ENCODE measurements at places on chromosomes 1 and 21.
A peak's percentile ranks its signal among the peaks of the same experiment; 100 is the strongest.

DNA sequence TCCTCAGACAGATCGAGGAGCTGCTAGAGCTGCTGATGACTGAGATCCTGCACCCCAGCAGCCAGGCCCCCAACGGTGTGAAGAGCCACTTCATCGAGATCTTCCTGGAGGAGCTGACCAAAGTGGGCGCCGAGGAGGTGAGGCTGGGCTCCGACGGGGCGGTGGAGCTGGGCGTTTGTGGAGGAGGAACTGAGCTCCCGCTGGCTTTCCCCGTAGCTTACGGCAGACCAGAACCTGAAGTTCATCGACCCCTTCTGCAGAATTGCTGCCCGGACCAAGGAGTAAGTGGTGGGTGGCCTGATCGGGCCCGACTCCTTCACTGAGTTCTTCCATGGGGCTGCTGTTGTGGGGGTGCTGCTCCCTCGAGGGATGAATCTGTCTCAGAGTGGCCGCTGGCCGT is 8.0 kb downstream of the RRP1 start:
- DNase-seq, result no peak

- no peak for DNase-seq
Observed at GRCh38 chr1:5904551-5904950, 87.7 kb downstream of the NPHP4 start.

- no peak for DNase-seq
Observed at GRCh38 chr1:208990456-208990855, 593.1 kb upstream of the CAMK1G start.

GRCh38 chr1:50977575-50978143 is 7.6 kb downstream of the CDKN2C start:
- no peak for DNase-seq

DNA sequence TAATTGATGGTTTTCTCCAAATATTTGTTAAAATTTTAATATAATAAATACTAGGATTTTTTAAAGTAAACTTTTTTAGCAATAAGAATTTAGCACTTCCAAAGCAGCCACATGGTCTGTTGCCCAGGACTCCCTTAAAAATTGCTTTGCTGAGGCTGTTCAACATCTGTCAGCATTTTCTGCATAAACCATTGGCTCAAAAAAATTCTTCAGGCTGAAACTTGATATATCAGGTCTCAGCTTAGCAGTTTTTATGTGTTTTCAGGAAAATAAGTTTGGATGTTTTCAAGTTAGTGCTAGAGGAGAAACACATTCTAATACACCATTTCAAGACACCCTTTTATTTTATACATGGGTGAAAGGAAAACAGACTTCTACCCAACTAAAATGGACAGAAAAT is 69.1 kb upstream of the C1orf105 start:
- DNase-seq, result no peak

- DNase-seq, result no peak
Observed at GRCh38 chr1:243394066-243394465, 138.2 kb downstream of the SDCCAG8 start.

- DNase-seq, result no peak
Observed at GRCh38 chr1:114167226-114167625, 13.6 kb upstream of the SYT6 start.

DNA sequence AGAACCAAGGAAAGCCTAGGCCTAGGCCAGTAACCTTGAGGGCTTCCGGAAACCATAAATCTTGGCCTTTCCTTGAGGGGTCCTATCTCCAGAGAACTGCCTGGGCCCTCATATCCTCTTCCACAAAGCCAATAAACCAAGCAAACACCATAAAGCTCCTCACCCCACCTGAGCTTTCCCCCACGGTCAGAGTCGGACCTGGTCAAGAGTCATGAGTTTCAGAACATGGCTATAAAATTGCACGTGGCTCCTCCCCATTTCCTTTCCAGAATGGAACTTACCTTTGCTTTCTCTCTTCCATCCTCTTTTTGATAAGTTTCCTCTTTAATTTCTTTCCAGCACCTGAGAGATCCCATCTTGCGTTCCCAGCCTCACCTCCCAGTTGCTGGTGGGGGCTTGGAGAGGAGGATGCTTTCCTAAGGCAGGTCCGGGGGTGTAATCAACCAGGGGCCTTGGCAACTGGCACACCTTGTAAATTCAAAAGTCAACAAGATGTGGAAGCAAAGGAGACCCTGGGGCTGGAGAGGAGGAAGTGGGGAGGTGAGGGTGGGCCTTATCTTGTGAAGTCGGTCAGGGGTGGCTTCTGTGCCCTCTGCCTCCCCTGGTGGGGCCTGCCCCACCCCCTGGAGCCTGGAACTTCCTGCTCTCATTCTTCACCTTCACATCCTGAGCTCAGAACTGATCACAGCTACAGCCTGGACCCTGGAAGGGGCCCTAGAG is 259.9 kb downstream of the FOXD2 start:
- no peak for DNase-seq

DNA sequence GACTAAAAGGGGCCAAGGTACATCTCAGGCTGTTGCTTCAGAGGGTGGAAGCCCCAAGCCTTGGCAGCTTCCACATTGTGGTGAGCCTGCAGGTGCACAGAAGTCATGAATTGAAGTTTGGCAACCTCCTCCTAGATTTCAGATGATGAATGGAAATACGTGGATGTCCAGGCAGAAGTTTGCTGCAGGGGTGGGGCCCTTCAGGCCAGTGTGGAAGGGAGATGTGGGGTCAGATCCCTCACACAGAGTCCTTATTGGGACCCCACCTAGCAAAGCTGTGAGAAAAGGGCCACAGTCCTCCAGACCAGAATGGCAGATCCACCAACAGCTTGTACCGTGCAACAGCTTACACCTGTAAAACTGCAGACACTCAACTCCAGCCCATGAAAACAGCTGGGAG is 67.4 kb upstream of the PTGS2 start:
- DNase-seq, result no peak

DNA sequence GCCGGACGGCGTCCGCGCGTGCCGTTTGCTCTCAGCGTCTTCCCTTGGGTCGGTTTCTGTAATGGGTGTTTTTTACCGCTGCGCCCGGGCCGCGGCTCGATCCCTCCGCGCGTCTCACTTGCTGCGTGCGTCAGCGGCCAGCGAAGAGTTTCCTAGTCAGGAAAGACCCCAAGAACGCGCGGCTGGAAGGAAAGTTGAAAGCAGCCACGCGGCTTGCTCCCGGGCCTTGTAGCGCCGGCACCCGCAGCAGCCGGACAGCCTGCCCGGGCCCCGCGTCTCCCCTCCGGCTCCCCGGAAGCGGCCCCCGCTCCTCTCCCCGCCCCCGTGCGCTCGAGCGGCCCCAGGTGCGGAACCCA is 159.8 kb downstream of the RUNX1 start:
- DNase-seq, result peak; percentile 51

DNA sequence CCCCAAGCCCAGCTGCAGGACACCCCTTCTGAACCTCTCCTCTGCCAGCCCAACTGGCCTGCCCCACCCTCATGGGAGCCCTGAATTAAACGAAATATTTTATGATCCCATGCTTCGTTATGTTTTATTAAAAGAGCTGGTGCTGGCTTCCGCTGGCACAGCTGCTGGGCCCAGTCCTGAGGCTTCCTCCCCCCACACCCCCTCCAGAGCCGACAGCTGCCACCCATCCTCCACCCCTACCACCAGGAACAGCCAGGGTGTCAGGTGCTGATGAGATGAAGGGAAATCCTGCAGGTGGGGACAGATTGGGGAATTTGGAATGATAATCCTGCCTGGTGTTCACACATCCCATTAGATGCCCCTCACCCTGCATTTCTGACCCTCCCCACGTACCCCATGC is 19.0 kb downstream of the IGSF21 start:
- DNase-seq, result no peak

DNA sequence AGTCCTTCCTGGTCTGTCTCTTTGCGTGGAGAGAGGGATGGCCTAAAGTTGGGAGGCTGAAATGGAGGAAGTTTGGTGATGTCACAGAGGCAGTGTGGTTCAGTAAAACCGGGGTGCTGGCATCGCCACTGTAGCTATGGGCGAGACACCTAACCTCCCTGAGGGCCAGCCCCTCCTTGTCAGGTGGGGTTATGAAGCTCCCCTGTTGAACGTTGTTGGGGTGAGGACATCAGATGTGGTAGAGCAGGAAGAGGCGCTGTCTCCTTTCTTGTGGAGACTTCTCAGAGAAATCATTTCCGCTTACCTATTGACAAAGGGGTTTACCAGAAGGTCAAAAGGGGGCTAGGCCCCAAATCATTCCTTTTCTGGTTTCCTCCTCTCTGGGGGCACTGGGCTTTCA is 294.7 kb downstream of the SIPA1L2 start:
- DNase-seq, result no peak

DNA sequence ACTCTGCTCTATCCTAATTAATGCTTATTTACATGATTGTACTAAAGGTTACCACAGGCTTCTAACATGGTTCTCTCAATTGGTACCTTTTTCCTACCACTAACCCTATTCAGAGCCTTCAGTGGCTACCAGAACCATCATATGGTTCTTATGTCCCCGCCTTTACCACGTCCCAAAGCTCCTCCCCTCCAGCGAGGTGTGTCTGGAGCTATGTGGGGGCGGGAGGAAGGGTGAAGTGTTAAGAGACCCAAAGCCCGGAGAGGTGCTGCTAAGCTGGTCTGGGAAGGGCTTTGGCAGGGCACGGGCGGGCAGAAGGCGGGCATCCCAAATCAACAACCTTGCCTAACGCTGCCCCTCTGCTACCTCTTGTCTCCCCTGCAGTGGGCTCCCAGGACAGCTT is 10.0 kb downstream of the SPATA46 start:
- DNase-seq, result no peak

- no peak for DNase-seq
Observed at GRCh38 chr1:155466996-155467395, 95.6 kb downstream of the ASH1L start.

- no peak for DNase-seq
Observed at GRCh38 chr1:201272799-201273198, 10.5 kb upstream of the PKP1 start.

- no peak for DNase-seq
Observed at GRCh38 chr21:32279377-32279680, 480 bp upstream of the MIS18A start.

Data from activated T-helper 9 cell treated with anti-CD3 and anti-CD28 coated beads, Interleukin-2, amount 50 U/mL, for 16 hours (primary cell).